ENCODE measurements at places on chromosomes 5 and 9. TPM values are rescaled to one million over a fixed set of nuclear protein-coding genes. Genes with fewer than 3 reads are reported as not detected.

Gene CCDC171
- 0.33 TPM for total RNA-seq

Gene LIX1
- not detected for total RNA-seq

Gene TAS2R1
- total RNA-seq, result not detected

Gene ACTBL2
- 0.05 TPM for total RNA-seq

Gene MYMK
- total RNA-seq, result not detected

Gene RAB3C
- not detected for total RNA-seq

Gene RNF183
- total RNA-seq, result not detected
